IMR-90 (cell line): ENCODE measurements at places on chromosomes 3 and 15. TPM values are rescaled to one million over a fixed set of nuclear protein-coding genes. Genes with fewer than 3 reads are reported as not detected.
A peak's percentile ranks its signal among the peaks of the same experiment; 100 is the strongest.

The CPLX3 gene
- total RNA-seq = not detected in 2 replicates

The NEO1 gene
- 16.3 and 18.3 TPM in 2 replicates for total RNA-seq

The GP5 gene
- total RNA-seq = under 0.01 TPM in 2 replicates

The TMEM202 gene
- not detected in 2 replicates for total RNA-seq

The CP gene
- 0.28 TPM in 1 of 2 replicates, not detected in the other for total RNA-seq

The CLSTN2 gene
- under 0.01 TPM in 2 replicates for total RNA-seq

GRCh38 chr3:10344147-10344943 is 23.4 kb upstream of the SEC13 start:
- peak; percentile 54 for DNase-seq

DNA sequence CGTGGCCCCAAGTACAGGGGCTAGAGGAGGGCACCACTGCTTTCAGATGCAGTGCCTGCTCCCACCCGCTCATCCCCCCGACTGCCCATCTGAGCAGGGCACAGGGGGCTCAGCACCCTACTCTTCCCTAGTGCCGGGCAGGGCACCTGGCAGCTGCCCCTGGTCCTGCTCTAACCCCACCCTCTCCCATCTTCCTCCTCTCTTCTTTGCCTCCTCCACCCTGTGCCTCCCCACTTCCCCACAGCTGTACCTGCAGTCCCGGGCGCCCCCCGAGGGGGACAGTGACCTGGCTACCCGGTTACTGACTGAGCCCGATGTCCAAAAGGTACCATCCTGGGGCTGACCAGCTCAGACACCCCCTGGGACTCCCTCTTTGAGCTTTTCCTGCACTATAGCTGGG is 12.8 kb downstream of the NBEAL2 start:
- no peak for DNase-seq

DNA sequence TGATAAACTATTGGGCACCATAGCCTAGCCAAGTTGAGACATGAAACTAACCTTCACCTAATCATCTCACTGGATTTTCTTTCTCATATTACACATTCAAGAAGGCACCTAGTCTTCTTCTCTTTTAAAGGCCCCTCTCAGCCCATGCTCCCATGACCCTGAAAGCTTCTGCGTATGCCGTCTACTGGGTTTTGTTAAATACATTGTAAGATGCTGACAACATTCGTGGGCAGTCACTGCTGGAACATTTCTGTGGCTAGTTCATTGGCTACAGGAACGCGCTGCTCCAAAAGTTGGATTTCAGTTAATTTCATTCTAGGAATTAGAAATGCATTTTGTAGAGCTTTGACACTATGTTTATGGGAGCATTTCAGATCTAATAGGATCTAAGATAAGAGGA is 52.3 kb upstream of the CHD2 start:
- DNase-seq = no peak

DNA sequence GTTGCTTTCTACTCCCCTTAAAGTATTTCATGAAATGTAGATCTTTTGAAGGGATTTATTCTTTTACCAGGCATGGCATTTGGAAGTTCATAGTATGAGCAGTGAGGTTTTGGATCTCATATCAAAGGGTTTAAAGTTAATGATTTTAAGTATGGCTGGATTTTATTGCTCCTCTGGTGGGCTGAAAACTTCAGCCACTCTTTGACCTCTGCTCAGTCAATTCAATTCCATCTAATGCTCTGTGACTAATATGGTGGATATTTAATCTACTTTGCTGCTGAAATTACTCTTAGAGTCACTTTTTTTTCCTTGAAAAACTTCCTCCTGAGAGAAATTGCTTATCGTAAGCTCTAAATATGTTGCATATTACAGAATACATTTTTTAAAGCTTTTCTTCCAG is 218.6 kb downstream of the NR2F2 start:
- DNase-seq = no peak

- no peak for DNase-seq
Measured at GRCh38 chr3:94414418-94414817, 351.6 kb downstream of the NSUN3 start.

DNA sequence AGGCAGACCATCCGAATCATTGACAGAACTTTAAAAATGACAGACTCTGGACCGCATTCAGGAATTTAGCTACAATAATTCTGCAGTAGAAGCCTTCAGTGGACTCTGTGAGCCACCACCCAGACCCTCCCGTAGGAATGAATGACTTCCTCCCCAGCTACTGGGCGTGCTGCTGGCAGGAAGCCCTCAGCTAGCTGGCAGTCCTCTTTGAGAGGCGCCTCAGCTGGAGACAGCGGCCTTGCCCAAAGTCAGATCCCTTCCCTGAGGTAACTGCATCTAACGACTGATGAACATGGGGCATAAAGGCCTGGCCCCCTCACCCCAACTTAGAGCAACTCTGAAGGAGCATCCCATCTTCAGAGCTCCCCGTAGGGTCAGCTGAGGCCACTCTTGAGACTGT is 25.8 kb downstream of the CRABP1 start:
- no peak for DNase-seq

DNA sequence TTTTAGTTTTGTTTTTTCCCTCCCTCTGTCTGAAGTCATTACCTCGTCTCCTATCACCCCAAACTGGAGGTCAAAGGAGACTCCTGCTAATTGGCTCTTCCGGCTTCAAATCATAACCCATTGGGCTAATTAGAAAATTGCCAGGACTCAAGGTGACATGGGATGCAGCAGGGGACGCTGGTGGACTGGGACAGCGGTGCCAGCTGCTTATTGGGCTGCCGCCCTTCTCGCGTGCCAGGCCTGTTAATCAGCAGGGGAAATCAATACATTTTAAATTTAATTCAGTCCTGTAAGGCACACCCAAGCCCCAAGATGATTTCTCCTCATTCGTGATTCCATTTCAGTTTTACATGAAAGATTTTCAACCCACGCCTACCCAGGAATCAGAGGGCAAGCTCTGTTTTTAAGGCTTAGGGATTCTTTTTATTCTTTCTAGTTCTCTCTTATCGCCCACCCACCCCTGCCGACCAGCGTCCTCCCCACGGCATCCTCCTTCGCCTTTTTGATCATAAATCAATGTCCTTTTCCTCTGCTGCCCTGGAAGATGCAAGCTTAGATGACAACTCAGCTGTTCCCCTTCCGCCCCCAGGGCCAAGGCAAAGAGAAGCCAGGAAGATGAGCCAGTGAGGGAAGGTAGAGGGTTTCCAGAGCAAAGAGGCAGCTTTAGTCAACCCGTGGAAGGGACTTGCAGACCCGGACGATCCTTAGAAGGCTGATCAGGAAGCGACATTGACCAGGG is 329.6 kb downstream of the UACA start:
- DNase-seq = no peak

GRCh38 chr3:182795389-182795782 is 2.1 kb downstream of the ATP11B start:
- DNase-seq = no peak

GRCh38 chr3:109874896-109875708 is 537.8 kb upstream of the DPPA4 start:
- DNase-seq = peak; percentile 2

GRCh38 chr3:23832523-23832922 is 26.8 kb downstream of the UBE2E1 start:
- no peak for DNase-seq

DNA sequence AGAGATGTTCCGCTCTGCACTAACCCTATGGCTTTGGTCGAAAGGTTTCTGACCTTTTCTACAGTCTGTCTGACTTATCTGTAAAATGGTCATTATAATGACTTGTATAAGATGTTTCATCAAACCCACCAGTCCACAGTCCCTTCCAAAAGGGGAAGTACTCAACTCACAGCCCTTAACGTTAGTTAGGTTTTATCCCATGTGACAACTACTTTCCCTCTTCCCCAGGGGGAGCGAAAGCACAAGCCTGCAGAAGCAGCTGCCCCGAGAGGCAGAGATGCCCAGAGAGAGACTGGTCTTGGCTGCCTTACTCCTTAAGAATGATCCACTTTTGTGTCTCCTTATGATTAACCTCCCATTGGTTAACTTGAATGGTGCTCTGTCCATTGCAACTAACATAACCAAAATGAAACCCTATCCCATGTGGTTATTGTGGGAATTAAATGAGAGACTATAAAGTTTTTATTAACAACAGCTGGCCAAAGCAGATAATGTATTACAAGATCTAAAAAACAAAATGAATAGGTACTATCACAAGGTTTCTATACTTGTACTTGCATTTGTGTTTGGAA is 6.4 kb downstream of the ASTE1 start:
- DNase-seq = no peak

DNA sequence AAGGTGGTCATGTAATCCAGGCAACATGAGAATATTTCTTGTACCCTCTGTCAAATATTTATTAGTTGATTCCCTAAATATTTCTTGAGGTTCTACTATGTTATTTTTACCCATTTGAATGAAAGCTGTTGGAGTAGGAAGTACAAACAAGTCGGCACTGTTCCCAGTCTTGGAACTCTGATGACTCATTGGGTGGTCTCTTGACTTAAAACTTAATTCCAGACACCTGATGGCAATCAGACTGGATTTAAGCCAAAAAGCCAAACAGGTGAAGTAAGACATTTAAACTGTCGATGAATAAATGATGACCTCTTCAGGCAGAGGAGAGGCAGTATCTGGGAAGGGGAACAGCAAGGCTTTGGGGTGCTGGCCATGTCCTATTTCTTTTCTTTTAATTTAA is 22.8 kb downstream of the C2CD4A start:
- no peak for DNase-seq
